Urinary bladder (tissue), 4 donors: ENCODE measurements at places on chromosomes 12 and 14. TPM values are rescaled to one million over a fixed set of nuclear protein-coding genes. Genes with fewer than 3 reads are reported as not detected.

The DCP1B gene
- total RNA-seq, result 16.7 TPM

The BCL2L14 gene
- total RNA-seq, result 3.4 TPM

The MIP gene
- not detected for total RNA-seq

The PROX2 gene
- total RNA-seq, result not detected

The CYP27B1 gene
- 0.16 TPM for total RNA-seq

The MOK gene
- total RNA-seq, result 19.3 TPM

The TAS2R31 gene
- total RNA-seq, result 27.1 TPM

The SLC17A8 gene
- total RNA-seq, result 0.95 TPM

The KLRK1 gene
- 1.3 TPM for total RNA-seq

The CTSG gene
- 9.8 TPM for total RNA-seq

The FOXA1 gene
- total RNA-seq, result 14.1 TPM

The EFCAB11 gene
- total RNA-seq, result 14.2 TPM

The TROAP gene
- total RNA-seq, result 10.4 TPM

The PRIMA1 gene
- total RNA-seq, result 1.3 TPM

The RNF34 gene
- total RNA-seq, result 77.4 TPM

The C12orf54 gene
- total RNA-seq, result 1.5 TPM

The GLT1D1 gene
- 0.58 TPM for total RNA-seq

The LMO3 gene
- total RNA-seq, result 57.0 TPM
